Stimulated activated CD4-positive, alpha-beta T cell treated with anti-CD3 and anti-CD28 coated beads, TNF-alpha, amount 100 ng/mL, for 1 hour (primary cell): ENCODE measurements at places on chromosomes 7 and 10.

- no peak for DNase-seq
Observed at GRCh38 chr10:73875139-73875475, 752 bp upstream of the CAMK2G start.

- no peak for DNase-seq
Observed at GRCh38 chr10:79627075-79627474, 16.3 kb downstream of the SFTPA1 start.

DNA sequence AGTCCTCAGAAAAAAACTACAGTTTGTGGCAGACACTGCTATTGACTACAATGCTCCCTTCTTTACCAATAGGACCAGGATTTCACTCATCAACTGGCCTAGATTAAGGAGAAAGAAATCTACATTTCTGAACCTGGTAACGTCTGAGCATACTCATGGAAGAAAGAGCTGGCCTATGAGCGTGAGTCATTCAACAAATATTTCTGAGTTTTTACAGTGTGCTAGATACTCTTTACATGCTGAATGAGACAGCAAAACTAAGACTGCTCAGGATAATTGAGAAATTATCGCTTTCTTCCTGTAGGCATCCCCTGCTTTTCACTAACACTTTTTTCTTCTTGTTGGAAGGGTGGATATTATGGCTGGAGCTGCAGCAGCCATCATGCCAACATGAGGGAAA lies 609.7 kb downstream of the TNS3 start:
- no peak for DNase-seq

- no peak for DNase-seq
Observed at GRCh38 chr10:133473270-133473669, 19.5 kb downstream of the SCART1 start.

DNA sequence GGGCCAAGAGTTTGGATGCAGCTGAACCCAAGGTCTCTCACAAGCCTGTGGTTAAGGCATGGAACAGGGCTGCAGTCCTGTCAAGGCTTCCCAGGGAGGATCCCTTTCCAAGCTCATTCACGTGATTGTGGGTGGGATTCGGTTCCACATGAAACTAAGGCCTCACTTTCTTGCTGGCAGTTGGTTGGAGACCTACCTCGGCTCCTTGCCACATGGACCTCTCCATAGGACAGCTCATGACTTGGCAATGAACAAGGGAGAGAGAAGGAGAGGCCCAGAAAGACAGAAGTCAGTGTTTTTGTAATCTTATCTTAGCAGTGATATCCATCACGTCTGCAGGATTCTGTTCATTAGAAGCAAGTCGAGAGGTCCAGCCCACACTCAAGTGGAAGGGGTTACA lies 583.8 kb downstream of the LRMDA start:
- no peak for DNase-seq

- no peak for DNase-seq
Observed at GRCh38 chr7:137091396-137091795, 222.9 kb downstream of the CHRM2 start.

DNA sequence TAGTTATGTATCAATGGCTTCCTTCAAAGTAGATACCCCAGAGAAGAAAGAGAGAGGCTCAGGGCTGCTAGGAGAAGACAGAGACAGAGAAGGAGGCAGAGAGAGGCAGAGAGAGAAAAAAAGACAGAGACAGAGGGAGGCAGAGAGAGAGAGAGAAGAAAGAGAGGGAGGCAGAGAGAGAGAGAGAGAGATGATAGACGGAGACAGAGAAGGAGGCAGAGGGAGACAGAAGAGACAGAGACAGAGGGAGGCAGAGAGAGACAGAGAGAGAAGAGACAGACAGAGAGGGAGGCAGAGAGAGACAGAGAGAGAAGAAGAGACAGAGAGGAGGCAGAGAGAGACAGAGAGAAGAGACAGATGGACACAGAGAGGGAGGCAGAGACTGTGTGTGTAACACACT lies 187.9 kb downstream of the DNAJB6 start:
- DNase-seq, result no peak

DNA sequence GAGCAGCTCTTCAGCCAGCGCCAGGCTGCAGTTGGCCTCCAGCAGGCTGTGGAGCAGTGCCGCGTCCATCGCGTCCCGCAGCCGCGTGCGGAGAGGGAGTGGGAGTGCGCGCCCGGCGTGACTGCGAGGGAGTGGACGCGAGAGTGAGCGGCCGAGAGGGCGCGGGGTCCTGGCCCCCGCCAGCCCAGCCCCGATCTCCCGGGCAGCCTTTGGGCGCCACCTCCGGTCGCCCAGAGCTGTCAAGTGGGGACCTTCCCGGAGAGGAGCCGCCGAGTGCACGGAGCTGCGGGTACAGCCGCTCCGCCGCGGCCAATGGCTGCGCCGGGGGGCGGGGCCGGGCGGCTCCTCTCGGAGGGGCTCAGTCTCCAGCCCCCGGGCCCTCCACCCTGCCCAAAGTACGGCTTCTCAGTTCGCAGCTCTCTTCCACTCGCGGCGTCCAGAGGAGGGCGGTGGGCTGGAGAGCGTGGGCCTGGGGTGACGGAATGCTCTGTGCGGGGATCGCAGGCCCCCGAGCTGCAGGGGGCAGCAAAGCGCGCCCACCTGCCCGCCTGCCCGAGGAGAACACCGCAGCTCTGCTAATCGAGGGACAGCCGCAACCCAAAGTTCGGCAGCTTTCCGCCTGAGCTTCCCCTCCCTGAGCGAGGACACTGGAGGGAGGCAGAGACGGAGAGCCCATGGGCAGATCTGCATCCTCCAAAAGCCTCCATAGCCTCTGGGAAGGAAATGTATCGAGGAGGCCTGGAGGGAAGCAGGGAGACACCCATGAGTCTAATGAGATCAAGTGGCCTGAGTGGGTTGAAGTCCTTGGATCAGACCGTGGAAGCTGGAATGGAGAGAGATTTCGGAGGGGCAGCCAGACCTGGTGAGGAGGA lies at the start of gene CRHR2:
Gene CRHR2 (minus strand): TSS at position 245 of the 872 bp plus-strand sequence. CDS start 176 bp downstream, at position 69.
- DNase-seq, result no peak

- no peak for DNase-seq
Observed at GRCh38 chr7:22846961-22847360, 24.3 kb upstream of the TOMM7 start.
